ENCODE measurements at places on chromosomes 3 and 15.

GRCh38 chr15:70100474-70101341 is 3.0 kb upstream of the TLE3 start:
- peak; percentile 50 for DNase-seq

- DNase-seq = no peak
Observed at GRCh38 chr3:178835033-178835432, 236.6 kb downstream of the ZMAT3 start.

DNA sequence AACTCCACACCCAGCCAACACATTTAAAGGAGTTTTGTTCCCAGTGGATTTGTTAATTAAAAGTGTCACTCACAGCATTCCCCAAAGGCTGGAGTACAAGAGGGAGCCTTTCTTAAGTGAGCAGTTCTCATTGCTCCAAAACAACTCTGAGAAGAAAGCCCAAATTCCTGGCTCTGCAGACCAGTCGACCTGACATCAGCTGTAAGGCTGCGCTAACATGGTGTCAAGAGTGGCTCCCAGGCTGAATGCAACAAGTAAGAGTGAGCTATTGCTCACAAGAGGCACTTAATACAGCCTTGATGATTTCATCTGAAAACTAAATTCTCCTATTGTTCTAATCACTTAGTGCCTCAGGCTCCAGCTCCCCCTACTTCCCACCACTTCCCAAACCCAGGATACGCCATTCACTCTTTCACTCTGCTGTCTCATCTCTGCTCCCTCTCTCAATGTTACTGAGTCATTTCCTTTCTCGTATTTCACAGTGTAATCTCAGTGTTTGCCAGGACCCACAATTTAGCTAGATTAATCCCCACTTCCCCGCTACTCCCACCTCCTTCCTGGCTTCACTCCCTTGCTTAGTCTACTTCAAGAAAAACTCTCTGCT is 81.8 kb downstream of the WWTR1 start:
- DNase-seq = peak; percentile 89

DNA sequence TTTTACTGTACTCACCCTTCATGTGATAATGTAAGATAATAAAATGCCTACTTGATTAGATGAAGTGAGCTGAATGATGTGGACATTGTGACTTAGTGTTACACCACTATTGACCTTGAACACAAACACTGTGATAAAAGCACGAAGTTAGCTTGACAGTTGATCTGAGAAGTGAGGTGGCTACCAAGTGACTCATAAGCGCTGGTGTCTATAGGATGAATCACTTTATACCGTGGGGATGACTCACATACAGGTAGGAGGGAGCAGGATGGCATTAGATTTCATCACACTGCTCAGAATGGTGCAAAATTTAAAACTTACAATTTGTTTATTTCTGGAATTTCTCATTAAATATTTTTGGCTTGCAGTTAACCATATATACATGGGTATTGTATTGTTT is 174.7 kb upstream of the CNTN3 start:
- no peak for DNase-seq

- DNase-seq = no peak
Observed at GRCh38 chr3:124639406-124640237, 90.6 kb upstream of the UMPS start.

GRCh38 chr3:62708638-62709373 is 166.4 kb downstream of the CADPS start:
- no peak for DNase-seq

GRCh38 chr3:79187426-79187825 is 580.4 kb downstream of the ROBO1 start:
- no peak for DNase-seq

DNA sequence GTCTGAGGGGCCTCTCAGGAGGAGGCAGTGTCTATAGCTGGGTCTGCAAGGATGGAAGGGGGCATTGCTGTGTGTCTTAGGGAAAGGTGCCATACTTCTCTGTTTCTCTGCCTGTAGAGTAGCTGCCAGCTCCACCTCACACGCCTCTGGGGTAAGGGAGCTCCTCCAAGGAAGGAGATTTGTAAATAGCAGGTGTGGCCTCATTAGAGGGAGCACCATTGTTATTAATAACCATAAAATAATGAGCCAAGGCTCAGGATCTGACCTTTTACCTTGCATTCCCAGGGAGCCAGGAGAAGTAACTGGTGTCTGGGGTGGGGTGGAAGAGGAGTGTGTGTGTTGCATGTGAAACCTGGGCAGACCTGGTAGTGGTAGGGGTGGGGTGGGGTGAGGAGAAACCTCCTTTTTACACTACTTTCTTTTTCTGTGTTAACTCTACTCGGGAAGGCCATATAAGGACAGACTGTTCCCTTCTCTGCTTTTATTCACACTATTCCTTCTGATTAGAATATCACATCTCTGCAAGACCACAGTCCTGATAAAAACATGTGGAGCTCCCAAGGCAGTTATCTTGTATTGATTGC is 2.2 kb upstream of the C15orf39 start:
- no peak for DNase-seq

- no peak for DNase-seq
Observed at GRCh38 chr3:47108546-47108945, 55.4 kb downstream of the SETD2 start.

All from A549 (cell line).